GM06990 (cell line): ENCODE measurements at places on chromosomes 2 and 18.

- DNase-seq: no peak
Measured at GRCh38 chr2:25814681-25815080, 63.6 kb downstream of the ASXL2 start.

DNA sequence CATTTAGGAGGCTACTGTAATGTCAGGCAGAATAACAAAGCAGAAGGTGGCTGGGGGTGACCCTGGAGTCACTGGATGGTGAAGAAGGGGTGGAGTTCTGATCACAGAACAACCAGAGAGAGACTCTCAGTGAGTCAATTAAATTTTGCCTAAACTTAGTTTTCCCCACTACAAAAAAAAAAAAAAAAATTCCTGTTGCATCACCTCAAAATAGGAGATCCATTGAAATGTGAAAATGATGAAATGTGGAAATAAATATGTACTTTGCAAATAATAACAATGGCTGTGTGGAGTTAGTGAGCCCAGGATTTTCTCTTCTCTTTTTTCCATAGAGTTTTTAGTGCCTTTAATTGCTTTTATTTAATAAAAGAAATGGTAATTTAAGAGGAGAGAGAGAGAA, 165.5 kb downstream of the GFPT1 start:
- DNase-seq: no peak

DNA sequence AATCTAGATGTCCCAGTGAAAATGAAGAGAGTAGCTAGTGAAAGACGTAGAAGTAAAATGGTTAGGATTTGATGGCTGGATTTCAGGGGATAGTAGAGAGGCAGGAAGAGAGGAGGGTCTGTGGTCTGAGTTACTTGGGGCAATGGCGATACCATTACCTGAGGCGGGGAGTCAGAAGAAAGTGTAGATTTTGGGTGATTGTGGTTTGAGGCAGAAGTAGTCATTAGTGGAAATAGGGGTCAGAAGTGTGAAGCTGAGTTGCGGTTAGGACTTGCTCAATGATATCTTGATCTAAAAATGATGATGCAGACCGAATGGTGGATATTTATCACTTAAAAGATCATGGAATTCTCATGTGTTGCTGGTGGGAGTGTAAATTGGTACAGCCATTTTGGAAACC, 41.0 kb downstream of the CEP192 start:
- no peak for DNase-seq

DNA sequence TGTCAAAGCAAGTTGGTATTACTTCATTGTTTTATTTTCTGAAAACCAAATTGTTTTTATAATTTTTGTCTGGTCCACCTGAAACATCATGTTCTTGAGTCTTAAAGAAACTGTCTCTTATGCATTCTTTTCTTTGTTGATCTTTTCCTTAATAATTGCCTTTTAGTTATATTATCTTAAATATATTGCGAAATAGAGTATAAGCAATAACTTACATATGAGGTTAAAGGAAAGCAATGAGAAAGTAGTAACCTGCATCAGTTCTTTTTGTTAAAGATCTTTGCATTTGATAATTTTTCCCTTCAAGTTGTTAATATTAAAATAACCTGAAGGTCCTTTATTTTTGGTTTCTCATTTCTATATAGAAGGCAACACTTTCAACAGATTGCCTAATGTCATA, 315.0 kb downstream of the CTNNA2 start:
- DNase-seq: no peak

GRCh38 chr2:66443979-66444861, 9.3 kb downstream of the MEIS1 start:
- DNase-seq: no peak

- no peak for DNase-seq
Measured at GRCh38 chr2:85012855-85013254, 41.9 kb downstream of the KCMF1 start.

GRCh38 chr2:234536178-234536965, 39.5 kb upstream of the ARL4C start:
- DNase-seq: no peak

- DNase-seq: no peak
Measured at GRCh38 chr2:168521053-168521741, 65.1 kb downstream of the CERS6 start.

GRCh38 chr2:201947287-201947686, 86.4 kb upstream of the FZD7 start:
- DNase-seq: no peak

DNA sequence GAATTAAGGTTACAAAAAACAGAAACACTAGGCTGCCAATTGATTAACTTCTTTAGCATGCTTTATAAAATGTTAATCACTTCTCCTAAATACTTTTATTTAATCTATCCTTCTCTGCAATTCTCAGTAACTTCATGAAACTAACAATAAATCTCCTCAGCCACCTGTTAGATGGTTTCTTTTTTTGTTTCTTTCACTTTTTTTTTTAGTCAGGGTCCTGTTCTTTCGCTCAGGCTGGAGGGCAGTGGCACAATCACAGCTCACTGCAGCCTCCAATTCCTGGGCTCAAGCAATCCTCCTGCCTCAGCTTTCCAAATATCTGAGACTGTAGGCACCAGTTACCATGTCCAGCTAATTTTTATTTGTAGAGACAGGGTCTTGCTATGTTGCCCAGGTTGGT, 213.4 kb upstream of the STK17B start:
- no peak for DNase-seq

- no peak for DNase-seq
Measured at GRCh38 chr2:237900891-237901831, 41.7 kb downstream of the RAMP1 start.

- no peak for DNase-seq
Measured at GRCh38 chr2:1770566-1771380, 26.5 kb upstream of the PXDN start.

- no peak for DNase-seq
Measured at GRCh38 chr2:229267080-229267479, 4.0 kb downstream of the PID1 start.

DNA sequence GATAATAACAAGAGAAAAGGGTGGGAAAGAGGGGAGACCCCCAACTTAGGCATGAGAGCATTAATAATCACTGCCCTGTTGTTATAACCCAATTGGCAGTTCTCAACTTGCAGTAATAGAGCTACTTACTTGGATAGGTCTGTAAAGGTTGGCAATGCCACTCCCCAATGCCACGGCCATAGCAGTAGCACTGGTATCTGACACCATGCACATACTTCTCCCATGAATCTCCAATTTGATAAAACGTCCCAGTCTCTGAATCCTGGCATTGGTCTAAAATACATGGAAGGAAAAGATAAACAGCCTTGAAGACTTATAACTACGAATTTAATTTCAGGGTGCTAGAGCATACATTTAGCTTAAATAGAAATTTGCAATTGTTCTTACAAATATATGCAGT, 16.8 kb downstream of the FN1 start:
- DNase-seq: no peak

DNA sequence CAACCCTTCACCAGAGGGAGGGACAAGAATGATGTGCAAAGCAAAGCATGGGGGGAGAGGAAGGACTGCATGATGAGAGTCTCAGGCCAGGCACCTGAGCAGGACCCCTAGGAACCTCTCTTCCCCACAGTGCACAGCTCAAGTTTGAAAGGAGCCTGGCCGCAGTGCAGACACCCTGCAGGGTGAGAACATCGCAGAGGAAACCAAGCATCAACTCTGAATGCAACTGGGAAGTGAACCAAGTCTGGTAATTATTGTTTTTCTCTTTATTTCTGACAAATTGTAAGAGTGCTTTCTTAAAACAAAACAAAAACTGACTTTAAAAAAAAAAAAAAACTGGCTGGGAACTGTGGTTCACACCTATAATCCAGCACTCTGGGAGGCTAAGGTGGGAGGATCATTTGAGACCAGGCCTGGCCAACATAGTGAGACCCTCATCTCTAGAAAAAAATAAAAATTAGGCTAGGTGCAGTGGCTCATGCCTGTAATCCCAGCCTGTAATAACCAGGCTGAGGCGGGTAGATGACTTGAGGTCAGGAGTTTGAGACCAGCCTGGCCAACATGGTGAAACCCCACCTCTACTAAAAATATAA, 15.3 kb downstream of the NPC1 start:
- DNase-seq: no peak

DNA sequence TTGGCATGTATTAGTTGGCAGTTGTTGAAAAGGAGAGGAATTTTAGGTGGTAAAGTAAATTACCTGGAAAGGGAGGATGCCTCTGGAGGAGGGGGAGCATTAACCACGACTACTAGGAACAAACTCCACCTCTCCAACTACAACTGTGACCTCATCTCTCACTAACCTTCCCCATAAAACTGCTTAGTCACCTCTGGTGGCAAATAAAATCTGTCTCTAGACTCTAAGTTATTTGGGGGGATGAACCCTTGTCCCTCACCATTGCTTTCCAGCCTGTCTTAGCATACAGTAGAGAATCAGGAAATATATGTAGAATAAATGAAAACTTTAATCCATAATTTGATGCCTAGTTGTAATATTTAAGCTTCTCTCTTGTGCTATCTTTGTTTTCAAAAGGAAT, 27.6 kb upstream of the MYO1B start:
- no peak for DNase-seq

DNA sequence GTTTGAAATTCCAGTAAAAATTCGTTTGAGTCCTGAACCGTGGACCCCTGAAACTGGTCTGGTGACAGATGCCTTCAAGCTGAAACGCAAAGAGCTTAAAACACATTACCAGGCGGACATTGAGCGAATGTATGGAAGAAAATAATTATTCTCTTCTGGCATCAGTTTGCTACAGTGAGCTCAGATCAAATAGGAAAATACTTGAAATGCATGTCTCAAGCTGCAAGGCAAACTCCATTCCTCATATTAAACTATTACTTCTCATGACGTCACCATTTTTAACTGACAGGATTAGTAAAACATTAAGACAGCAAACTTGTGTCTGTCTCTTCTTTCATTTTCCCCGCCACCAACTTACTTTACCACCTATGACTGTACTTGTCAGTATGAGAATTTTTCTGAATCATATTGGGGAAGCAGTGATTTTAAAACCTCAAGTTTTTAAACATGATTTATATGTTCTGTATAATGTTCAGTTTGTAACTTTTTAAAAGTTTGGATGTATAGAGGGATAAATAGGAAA, 80.7 kb downstream of the ACSL3 start:
- no peak for DNase-seq
